ENCODE measurements at places on chromosomes 16 and 17.

- DNase-seq = no peak
Observed at GRCh38 chr17:78748048-78748729, 33.9 kb downstream of the CYTH1 start.

DNA sequence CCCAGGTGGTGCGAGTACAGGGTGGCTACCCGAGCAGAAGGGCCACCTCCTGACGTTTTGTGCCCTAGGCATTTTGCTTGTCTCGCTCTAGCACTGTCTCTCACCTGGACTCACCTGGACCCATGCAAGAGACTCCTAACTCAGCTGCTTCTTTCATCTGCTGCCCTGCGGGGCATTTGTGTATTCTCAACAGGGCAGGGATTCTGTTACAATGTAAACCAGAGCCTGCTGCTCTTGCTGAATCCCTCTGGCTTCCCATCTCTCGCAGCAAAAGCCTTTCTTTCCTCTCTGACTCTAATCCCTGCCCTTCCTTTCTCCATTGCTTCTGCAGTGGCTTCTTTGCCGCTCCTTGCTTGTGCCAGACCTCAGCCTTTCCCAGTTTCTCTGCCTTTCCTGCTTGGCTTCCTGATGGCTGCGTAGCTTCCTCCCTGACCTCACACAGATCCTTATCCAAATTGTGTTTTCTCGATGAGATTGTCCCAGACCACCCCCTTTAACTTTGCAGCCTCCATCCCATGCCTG, 10.2 kb downstream of the ARSG start:
- DNase-seq = no peak

- DNase-seq = no peak
Observed at GRCh38 chr16:19666477-19666876, 51.5 kb downstream of the KNOP1 start.

- no peak for DNase-seq
Observed at GRCh38 chr16:20768121-20768520, 4.3 kb downstream of the ACSM3 start.

DNA sequence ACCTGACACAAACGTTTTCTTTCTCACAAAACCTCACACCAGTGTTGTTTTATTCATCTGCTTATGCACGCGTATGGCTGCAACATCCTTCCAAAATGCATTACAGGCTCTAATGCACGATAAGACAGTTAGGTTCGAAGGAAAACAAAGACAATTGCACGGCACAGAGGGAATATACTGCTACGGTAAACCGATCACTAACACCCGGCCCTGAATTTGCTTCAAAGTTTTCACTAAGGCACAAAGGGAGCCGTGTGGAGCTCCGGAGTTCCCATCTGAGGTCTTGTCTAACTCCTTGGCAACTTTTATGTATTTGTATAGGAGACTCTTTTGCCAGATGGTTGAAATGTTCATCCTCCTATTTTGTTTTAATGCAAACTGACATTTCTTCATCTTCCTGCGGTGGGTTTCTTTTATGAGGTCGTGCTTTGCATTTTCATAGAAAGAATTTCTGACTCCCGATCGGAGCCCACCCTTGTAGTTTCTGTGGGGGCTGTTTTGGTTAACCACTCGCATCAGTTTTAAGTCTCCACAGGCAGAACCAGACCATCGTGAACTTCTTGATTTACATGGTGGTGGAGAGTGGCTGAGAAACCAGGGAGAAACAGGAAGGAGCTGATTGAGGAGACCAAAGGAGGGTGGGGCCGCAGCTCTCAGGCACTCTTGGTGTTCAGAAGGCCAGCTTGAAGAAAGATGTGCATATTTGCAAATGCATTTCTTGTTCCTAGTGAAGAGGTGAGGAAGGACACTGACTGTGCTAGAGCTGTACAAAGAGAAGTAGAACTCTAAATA, 516.8 kb downstream of the MAF start:
- no peak for DNase-seq

DNA sequence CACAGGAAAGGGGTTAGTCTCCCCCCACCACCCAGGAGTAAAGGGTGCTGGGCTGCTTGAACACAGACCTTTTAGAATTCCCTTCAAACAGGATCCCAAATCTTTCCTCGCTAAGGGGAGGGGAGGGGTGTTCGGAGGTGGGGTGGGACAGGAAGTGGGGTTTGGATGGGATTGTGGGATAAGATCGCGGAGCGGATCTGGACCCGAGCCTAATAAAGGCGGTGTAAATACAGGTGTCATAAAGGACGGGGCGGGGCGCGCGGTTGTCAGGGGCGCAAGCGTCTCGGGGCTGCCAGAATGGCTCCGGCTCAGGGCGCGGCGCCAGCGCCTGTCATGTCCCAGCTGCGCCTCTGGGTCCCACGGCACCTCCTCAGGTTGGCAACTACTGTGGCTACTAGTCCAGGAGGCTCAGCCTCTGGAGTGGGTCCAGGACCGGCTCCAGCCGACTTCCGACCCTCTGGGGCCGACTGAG, 59.8 kb upstream of the FBXO47 start:
- peak; percentile 9 for DNase-seq

GRCh38 chr17:43813386-43813785, 19.6 kb downstream of the MPP3 start:
- DNase-seq = no peak

DNA sequence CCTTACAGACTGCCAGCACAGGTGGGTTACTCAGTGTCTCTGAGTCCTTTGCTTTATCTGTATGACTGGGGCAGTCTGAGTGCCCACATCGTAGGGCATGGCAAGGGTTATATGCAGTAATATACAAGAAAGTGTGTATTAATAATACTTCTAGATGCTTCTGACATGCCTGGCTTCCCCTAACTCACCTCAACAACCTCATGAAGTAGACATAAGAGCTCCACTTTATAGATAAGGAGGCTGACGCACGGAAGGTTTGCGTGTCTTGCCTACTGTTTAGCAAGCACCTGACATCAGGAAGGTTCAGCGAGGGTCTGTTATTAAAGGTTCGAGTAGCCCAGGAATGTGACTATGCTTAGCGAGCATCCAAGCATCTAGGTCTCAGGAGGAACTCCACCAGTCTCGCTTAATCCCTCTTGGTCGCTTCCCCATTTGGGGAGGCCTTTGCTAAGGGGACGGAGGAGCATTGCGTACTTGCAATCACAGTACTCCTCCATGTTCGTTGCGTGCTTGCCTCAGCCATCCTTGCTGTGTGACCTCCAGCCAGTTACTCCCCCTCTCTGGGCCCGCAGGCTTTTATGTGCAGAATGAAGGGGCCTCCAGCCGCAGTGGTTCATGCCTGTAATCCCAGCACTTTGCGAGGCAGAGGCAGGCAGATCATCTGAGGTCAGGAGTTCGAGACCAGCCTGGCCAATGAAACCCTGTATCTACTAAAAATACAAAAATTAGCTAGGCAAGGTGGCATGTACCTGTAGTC, 1.6 kb downstream of the KCNG4 start:
- no peak for DNase-seq

GRCh38 chr16:49520492-49521038, 147.0 kb downstream of the C16orf78 start:
- no peak for DNase-seq

DNA sequence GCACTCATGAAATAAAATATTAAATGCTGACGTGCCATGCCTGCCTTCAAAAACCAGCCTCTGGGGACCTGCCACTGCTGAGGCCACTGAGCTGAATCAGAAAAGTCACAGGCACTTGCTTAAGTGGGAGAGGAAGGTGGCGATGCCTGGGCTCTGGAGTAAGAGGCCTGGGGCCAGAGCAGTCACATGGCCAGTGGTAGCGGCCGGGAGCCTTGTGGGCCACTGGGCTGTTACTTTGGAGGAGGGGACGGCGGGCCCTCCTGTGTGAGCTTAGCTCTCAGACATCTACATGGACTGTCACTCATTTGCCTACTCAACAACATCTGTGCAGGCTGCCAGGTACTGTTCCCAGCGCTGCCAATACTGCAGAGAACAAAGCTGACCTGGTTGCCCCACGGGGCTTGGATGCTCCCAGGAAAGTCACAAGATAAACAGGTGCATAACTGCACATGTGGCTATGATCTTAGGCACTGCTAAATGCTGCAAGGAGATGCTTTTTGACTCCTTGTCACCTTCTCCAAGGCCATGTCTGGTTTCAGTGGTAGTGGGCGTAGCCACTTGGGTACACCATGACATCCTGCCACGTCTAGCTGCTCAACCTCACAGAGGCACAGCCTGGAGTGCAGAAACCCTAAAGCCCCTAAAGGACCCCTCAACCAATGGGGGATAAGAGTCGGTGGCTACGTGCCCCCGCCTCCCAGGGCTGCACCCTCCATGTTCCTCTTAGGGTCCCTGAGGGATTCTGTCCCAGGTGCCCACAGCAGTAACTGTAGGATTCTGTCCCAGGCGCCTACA, 11.6 kb downstream of the COTL1 start:
- no peak for DNase-seq

- peak; percentile 86 for DNase-seq
Observed at GRCh38 chr17:491086-492021, 138.7 kb upstream of the RPH3AL start.

DNA sequence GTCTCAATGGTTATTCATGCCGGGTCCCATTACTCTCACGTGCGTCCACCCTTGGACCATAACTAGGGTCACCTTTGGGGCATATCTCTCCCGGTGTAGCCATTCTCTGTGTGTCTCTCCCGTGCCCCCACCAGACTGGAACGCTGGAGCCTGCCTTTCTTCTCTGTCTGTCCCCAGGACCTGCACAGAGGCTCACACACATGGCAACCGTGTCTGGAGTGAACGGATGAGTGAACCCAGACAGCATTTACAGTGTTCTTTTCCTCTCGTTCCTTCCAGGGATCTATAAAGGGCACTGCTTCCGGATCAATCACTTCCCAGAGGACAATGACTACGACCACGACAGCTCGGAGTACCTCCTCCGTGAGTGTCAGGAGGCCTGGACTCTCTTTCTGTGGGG, 26.4 kb upstream of the CACNG1 start:
- no peak for DNase-seq

- DNase-seq = peak; percentile 88
Observed at GRCh38 chr17:31738996-31739699, 119.9 kb downstream of the COPRS start.

GRCh38 chr17:77287432-77288068, 146.8 kb downstream of the SEC14L1 start:
- DNase-seq = peak; percentile 82

DNA sequence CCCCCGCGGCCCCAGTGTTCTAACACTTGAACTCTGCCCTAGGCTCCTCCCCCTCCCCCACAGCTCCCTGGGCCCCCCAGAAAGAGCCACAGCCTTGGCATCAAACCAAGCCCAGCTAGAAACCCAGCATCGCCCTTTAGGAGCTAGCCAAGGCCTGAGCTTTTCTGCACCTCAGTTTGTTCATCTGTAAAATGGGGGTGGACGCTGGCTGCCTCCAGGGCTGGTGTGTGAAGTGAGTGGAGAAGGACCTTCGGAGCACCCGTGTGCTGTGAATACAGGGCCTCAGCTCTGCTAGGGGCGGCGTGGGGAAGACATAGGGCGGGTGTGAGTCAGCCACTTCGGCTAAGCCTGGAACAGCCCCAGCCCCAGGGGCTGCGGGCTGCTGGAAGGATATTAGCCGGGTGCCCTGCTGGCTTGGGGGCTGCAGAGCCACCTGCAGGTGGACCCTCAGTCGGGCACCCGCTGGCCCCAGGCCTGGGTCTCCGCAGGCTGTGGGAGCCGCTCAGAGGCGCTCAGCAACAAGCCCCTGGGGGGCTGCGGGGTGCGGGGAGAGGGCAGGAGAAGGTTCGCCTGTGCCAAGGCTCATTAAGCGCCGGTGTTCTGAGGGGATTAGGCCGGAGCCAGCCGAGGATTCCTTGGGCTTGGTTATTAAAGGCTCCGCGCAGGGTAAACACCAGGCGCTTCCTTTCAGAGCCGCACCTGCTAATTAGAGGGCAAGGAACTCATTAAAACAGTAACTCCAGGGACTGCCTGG, 217.0 kb upstream of the CIBAR2 start:
- DNase-seq = peak; percentile 49

DNA sequence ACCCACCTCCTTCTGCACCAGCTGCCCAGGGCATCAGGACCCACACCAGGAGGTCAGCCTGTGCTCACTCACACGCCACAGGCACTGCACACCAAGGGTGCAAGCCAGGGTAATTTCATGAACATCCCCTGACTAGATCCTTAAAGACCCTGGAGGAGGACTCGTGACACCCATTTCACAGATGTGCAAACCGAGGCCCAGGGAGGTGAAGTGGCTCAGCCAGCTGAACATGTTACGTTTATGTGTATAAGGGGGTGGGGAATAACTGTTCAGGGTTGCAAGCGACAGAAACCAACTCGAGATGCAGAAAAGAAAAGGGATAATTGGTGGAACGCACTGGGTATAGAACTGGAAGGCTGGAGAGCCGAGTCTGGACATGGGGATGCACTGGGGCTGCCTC, 138.1 kb upstream of the FOXF1 start:
- DNase-seq = no peak

DNA sequence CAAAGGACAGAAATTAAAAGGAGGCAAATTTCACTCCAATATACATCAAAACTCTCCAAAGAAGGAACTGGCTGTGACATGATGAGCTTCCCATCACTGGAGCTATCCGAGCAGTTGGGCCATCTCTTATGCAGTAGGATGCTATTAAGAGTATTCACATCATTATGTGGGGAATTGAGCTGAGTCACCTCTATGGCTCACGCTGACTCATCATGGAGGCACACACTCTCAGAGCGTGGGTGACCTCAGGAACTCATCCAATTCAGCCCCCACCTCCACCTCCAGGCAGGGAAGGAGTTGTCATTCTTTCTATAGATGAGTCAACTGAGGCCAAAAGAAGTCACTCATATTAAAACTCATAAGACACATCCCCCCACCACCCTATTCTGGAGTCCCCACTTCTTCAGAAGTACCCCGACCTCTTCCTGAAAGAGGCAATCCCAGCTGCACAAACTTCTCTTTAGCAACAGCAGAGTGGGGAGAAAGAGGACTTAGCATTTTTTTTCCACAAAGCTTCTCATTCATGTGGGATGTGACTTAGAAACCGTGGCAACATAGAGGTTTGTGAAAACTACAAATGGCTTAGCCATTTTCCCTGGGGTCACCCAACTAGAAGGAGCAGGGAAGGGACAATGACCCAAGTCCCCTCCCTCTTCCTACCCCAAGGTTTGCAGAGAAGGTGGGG, 32.5 kb downstream of the ABCC12 start:
- peak; percentile 99 for DNase-seq

- DNase-seq = peak; percentile 53
Observed at GRCh38 chr17:50396261-50397110, 837 bp downstream of the LRRC59 start.

DNA sequence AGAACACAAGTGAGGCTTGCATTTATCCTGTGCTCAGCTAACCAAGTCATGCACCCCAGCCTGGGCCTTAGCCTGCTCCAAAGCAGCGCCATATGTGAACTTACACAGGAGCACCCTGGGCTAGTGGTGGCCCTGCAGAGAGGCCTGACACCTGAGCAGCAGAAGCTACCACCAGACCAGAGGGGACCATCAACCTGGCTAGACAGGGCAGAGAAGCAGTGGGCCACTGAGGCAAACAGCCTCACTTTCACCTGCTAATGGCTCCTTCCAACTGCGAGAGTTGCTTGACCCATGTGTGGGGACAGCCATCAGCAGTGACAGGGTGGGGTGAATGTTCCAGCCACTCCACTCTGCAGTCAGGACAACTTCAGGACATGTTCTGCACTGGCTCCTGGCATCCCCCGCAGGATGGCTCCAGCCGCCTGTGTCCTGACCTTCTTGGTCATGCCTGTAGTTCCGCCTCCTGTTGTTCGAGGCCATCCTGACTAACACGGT, 2.9 kb upstream of the C16orf95 start:
- DNase-seq = no peak

GRCh38 chr17:43410557-43411368, 12.0 kb downstream of the ARL4D start:
- DNase-seq = no peak
